ENCODE measurements at places on chromosomes 1 and 21.

DNA sequence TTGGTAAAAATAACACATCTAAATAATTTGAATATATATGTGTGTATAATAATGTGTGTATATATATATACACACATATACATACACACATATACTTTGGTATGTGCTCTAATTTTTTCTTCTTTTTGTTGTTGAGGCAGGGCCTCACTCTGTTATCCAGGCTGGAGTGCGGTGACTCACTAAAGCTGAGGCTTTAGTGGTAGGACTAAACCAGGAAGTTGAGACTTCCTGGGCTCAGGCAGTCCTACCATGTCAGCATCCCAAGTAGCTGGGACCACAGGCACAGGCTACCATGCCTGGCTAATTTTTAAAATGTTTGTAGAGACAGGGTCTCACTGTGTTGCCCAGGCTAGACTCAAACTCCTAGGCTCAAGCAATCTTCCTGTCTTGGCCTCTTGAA, 46.7 kb upstream of the CXADR start:
- DNase-seq = no peak

GRCh38 chr21:35274923-35275322, 225.8 kb upstream of the RUNX1 start:
- DNase-seq = no peak

GRCh38 chr1:25031601-25031965, 101.5 kb upstream of the RUNX3 start:
- DNase-seq = no peak

- DNase-seq = no peak
Observed at GRCh38 chr1:107480548-107481415, 339.9 kb downstream of the NTNG1 start.

GRCh38 chr1:203544485-203544884, 50.5 kb downstream of the OPTC start:
- no peak for DNase-seq

GRCh38 chr1:201024625-201024998, 1.1 kb upstream of the KIF21B start:
- no peak for DNase-seq

- DNase-seq = no peak
Observed at GRCh38 chr1:83098791-83099190, 900.1 kb downstream of the TTLL7 start.

GRCh38 chr1:77349275-77349674, 67.5 kb downstream of the AK5 start:
- DNase-seq = no peak

DNA sequence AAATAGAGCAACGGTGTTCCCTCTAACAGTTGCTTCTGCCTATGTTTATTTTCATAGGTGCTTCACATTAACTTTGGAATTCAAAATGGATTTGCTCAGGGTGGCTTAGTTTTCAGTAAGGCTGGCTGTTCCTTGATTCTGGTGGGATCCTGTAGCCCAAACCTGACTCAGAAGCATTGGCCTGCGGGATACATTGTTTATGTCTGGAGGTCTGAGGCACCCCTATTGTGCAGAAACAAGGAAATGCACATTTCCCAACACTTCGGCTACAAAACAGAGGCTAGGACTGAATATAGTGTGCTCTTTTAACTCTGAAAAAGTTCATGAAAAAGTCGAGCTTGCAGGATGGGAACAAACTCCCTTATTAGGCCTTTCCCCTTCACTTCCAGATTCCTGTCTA, 133.8 kb upstream of the F3 start:
- DNase-seq = no peak

GRCh38 chr1:197272791-197273190, 4.7 kb downstream of the CRB1 start:
- no peak for DNase-seq

GRCh38 chr1:19360016-19360415, 47.9 kb downstream of the SLC66A1 start:
- no peak for DNase-seq
